Hematopoietic multipotent progenitor cell treated with erythropoietin and hydrocortisone succinate and interleukin-3 and kit ligand, for 17 days (in vitro differentiated cells): ENCODE measurements at places on chromosomes 3 and 15.

- no peak for DNase-seq
Measured at GRCh38 chr3:101278727-101279126, 41.6 kb downstream of the IMPG2 start.

DNA sequence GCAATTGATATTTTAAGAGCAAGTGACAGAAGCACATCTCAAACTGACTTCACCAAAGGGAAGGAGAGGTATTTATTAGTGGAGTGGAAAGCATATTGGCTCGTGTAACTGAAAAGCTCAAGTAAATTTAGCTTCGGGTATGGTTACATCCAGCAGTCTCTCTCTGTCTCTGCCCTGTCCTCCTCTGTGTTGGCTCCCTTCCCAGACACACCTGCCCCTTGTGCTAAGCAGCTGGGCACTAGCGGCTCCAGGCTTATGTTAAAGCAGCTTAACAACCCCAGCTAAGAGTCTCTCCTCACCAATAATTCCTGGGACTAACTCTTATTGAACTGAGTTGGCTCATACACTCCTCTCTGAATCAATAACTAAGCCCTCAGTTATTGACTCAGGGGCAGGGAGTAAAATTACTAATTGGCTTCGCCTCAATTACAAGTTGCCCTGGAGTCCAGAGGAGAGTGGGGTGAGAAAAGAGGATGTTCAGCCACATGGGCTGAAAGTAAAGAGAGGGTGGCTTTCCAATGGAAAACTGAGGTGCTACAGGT, 12.8 kb upstream of the SH3BP5 start:
- DNase-seq: no peak

GRCh38 chr3:119310071-119310470, 15.9 kb downstream of the ARHGAP31 start:
- DNase-seq: no peak

GRCh38 chr3:153289334-153289808, 127.3 kb downstream of the RAP2B start:
- peak; percentile 37 for DNase-seq

GRCh38 chr3:72449551-72449950, 398.7 kb downstream of the SHQ1 start:
- DNase-seq: no peak

DNA sequence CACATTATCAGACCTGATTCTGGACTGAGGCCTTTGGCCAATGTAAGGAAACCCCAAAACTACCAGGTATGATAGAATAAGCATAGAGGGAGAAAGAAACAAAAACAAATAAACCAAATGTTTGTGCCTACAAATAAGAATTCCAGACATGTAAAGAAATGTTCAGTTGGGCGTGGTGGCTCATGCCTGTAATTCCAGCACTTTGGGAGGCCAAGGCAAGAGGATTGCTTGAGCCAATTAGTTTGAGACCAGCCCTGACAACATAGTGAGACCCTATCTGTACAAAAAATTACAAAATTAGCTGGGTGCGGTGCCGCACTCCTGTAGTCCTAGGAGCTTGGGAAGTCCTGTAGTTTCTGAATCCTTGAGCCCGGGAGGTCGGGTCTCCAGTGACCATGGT, 13.0 kb downstream of the TMEM202 start:
- no peak for DNase-seq

- DNase-seq: peak; percentile 64
Measured at GRCh38 chr3:50297896-50298725, 1.1 kb downstream of the HYAL3 start.

GRCh38 chr15:52232327-52232726, 41.1 kb upstream of the GNB5 start:
- no peak for DNase-seq

DNA sequence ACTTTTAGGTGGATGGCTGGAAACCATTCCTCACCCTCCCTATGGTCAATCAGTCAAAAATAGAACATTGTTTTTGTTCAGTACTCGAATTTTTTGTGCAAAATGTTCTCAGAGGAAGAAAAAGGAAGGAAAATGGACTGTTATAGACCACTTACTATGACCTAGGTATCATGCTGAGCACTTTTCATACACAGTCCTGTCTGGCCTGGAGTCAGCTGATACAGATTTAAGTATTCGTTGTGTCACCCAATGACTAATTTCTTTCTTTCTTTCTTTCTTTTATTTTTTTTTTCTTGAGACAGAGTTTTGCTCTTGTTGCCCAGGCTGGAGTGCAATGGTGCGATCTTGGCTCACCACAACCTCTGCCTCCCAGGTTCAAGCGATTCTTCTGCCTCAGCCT, 29.1 kb upstream of the TNIK start:
- DNase-seq: no peak

DNA sequence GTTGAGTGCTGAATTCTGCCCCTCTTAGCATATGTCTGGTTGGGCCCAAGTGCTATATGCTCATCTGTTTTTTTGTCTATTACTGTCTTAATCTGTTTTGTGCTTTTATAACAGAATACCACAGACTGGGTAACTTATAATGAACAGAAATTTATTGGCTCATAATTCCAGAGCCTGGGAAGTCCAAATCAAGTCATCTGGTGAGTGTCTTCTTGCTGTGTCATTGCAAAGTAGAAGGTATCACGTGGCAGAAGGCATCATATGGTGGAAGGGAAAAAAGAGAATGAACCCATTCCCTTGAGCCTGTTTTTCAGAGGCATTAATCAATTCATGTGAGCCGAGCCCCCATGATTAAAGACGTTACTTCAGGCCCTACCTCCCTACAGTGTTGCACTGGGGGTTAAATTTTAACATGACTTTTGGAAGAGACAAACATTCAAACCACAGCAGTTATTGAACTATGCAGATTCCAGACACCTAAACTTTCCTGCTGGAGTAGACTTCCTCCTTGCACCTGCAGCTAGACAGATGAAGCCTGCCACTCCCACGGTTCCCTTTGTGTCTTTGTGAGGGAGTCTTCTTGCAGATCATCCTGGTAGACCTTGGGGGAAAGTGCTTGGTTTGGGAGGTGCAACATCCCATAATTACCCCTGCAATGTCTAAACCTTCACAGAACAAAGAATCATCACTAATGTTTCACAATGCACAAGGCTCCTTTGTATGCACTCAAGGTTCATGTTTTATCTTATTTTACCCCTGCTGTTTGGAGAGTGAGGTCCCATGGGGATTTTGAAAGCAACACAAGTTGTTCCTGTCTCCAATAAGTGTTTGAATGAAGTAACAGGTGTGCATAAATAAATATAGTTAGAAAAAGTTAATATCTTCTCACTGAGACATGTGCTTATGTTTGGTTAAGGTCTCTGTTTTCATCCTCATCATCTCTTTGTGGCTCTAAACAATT, 64.7 kb upstream of the XCR1 start:
- no peak for DNase-seq

GRCh38 chr15:51191766-51192165, 97.1 kb upstream of the TNFAIP8L3 start:
- DNase-seq: no peak

- DNase-seq: no peak
Measured at GRCh38 chr15:89364741-89365450, 30.3 kb upstream of the POLG start.

DNA sequence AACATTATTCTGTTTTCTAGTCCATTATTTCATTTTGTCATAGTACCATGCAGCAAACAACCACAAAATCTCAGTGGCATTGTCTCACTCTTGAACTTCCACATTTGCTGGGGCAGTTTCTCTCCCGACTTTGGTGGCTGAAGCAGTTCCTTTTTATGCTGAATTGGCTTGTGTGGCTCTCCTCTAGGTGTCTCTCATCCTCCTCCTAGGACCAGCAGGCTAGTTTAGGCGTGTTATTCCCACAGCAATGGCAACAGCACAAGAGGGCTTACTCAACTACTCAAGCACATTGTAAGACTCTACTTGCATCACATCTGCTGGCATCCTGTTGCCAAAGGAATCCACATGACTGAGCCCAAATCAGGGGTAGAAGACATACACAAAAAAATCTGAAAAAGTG, 201.8 kb upstream of the KCNH8 start:
- DNase-seq: no peak

- DNase-seq: peak; percentile 42
Measured at GRCh38 chr3:152200476-152201420, 68.0 kb upstream of the MBNL1 start.
